ENCODE measurements at places on chromosomes 16 and 17. TPM values are rescaled to one million over a fixed set of nuclear protein-coding genes. Genes with fewer than 3 reads are reported as not detected.

DNA sequence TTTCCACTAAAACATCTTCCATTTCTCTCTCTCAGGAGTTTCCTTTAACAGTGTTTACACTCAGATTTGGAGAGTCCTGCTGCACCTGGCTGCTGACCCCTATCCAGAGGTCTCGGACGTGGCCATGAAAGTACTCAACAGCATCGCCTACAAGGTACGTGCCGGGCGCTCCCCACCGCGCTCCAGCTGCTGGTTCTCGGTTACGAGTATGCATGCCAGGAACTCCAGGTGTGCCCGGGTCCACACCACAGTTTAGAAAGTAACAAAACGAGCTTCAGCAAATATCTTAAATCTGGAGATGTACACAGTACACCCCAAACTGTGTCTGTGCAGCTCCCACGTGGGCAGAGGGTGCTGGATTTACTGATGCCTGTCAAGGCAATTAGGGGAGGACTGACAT is 82.9 kb upstream of the CHMP6 start:
- DNase-seq, result no peak

GRCh38 chr17:81722184-81723120 is 10.4 kb downstream of the SLC25A10 start:
- no peak for DNase-seq

DNA sequence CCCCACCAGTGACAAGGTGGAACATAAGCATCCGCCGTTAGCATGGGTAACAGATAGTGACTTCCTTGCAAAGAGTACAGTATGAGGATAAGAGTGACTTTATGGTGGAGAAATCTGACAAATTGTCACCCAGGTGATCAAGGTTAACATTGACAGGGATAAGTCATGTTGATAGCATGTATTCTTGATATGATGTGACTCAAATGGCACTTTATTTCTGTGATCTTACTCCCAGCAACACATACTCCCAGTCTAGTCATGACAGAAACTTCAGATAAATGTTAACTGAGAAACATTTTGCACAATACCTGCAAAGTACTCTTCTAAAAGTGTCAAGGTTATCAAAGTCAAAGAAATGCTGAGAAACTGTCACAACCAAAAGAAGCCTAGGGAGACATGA is 588.6 kb upstream of the KIF2B start:
- no peak for DNase-seq

- no peak for DNase-seq
These were observed 656.0 kb upstream of the KIF2B start for GRCh38 chr17:53166731-53167130.

DNA sequence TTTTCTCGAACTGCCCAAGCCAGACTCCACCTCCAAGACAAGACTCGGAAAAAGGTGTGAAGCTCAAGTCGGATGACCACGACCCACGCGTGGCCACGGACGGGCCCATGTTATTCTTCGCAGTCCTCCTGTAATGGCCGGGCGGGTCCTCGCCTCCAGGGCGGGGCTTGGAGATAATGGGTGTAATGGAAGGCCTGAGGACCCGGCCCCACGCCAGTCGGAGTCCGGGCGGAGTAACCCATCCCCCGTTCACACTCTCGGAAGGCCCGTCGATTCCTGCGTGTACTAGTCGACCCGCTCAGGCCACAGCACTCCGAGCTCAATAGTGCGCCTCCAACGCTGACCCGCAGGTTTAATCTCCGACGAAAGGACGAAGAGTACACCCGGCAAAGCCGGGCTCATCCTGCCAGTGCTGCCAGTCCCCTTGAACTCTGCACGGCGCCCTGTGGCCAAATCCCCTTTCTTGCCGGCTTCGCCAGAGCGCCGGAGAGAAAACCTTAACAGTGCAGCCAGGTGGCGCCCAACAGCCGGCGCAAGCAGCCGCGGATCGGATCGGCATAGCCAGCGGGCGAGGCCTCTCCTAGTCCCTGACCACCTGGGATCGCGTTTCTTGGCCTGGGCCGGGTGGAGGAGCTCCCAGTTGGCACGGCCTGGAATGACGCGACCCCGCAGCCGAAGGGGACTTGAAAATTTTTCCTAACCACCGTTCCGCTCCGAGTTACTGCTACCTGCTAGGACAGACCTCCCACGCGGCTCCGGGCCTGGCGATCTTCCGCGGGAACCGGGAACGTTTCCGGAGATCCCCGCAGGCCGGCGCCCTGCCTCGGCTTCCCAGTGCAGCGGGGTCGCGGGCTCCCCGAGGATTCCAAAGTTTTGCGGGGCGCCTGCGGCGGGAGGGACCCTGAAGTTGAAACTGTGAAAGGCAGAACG is 762.0 kb downstream of the KCNJ18 start:
- DNase-seq, result no peak

- no peak for DNase-seq
These were observed 132.6 kb downstream of the ZNF778 start for GRCh38 chr16:89349947-89350633.

MYH13 gene
- total RNA-seq, result not detected

Measured in CD4-positive, alpha-beta T cell (primary cell).